ENCODE measurements at places on chromosomes 2 and 18.

- peak; percentile 12 for DNase-seq
Measured at GRCh38 chr2:69720404-69720803, 21.5 kb upstream of the ANXA4 start.

GRCh38 chr2:175167076-175167791 is 769 bp downstream of the ATF2 start:
- DNase-seq, result no peak

DNA sequence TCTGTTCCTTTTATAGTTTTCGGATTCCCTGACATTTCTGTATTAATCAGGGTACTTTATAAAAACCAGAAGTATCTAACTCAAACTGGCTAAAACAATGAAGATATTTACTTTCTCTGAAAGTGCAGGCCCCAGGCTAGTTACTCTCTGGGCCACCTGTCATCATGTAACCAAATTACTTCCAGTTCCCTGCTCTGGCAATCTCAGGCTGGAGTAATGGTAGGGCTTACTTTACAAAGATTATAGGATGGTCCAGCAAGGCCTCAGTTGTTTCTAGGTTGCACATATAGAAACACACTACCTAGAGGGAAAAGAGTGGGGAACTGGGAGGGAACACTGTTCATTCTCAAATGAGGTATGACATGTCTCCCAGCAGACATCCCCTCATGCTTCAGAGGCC is 74.8 kb downstream of the CHST9 start:
- DNase-seq, result no peak

- DNase-seq, result no peak
Measured at GRCh38 chr18:75958683-75959082, 531.2 kb upstream of the SMIM21 start.

GRCh38 chr2:39524061-39524460 is 87.0 kb upstream of the MAP4K3 start:
- DNase-seq, result no peak

DNA sequence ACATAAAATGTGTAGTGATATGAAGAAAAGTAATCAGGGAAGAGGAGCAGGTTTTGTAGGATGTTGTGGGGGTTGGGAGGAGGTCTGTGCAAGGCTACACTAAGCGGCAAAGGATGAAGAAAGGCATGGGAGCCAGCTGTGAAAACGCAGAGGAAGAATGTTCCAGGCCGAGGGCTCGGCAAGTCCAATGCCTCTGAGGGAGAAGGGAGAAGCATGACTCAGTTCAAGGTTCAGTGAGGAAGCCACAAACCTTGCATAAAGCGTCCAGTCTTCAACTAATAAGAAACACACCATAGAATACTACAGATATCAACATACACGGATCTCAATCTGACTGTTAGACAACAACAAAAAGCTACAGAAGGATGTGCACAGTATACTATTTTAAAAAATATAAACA is 16.2 kb downstream of the EPB41L3 start:
- DNase-seq, result no peak

GRCh38 chr2:95275601-95276243 is 1.5 kb downstream of the PROM2 start:
- DNase-seq, result no peak

DNA sequence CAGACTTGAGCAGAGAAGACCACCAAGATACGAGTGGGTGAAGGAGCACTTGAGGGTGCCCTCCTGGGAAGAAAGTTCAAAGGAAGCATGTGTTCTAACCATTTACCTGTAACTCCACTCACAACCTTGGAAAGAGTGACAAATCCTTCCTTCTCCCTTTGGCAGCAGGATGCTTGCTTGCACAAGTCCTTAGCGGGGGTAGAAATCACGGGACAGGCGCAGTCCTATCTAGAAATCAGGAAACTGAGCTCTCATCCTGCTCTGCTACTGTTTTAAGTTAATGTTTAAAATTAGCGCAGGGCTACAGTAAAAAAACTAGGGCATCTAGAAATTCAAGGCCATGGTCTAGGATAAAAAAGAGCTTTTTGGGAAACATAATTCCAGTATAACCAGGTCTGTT is 100.9 kb upstream of the PTPRM start:
- no peak for DNase-seq

DNA sequence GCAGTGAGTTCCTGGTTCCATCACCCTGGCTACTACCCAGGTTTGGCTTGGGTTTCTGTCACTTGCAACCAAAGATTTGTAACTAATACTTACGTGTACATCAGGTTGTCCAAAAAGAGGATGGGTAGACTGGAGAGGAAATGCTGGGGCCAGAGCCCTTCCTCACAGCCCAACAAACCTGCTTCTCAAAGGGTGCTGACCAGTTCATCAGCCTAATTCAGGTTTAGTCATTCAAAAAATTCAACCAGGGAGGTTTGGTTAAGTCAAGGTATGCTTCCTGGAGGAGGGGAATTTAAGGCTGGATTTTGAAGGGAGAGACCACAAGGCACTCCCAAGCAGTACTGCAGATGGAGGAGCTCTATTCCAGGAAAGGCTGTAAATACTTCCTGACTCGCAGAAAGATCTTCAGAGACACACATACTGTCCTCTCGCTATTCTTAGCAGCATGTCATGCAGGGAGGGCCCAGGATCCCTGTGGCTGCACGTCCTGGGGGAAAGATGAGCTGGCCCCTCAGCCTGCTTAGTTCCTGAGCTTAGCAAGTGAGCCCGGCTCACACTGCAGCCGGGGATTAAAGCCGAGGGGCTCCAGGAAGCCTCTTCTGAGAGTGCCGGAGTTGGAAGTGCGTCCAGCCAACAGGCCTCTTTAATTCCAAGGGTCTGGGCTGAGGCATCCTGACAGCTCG is 40.0 kb upstream of the BIN1 start:
- DNase-seq, result no peak

DNA sequence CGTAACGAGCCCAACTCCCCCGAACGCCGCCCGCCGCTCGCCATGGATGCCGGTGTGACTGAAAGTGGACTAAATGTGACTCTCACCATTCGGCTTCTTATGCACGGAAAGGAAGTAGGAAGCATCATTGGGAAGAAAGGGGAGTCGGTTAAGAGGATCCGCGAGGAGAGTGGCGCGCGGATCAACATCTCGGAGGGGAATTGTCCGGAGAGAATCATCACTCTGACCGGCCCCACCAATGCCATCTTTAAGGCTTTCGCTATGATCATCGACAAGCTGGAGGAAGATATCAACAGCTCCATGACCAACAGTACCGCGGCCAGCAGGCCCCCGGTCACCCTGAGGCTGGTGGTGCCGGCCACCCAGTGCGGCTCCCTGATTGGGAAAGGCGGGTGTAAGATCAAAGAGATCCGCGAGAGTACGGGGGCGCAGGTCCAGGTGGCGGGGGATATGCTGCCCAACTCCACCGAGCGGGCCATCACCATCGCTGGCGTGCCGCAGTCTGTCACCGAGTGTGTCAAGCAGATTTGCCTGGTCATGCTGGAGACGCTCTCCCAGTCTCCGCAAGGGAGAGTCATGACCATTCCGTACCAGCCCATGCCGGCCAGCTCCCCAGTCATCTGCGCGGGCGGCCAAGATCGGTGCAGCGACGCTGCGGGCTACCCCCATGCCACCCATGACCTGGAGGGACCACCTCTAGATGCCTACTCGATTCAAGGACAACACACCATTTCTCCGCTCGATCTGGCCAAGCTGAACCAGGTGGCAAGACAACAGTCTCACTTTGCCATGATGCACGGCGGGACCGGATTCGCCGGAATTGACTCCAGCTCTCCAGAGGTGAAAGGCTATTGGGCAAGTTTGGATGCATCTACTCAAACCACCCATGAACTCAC is 673 bp downstream of the PCBP1 start:
- peak; percentile 88 for DNase-seq

GRCh38 chr18:23994361-23994902 is 20.1 kb upstream of the TTC39C start:
- no peak for DNase-seq

- no peak for DNase-seq
Measured at GRCh38 chr2:111204706-111205105, 84.0 kb downstream of the BCL2L11 start.

DNA sequence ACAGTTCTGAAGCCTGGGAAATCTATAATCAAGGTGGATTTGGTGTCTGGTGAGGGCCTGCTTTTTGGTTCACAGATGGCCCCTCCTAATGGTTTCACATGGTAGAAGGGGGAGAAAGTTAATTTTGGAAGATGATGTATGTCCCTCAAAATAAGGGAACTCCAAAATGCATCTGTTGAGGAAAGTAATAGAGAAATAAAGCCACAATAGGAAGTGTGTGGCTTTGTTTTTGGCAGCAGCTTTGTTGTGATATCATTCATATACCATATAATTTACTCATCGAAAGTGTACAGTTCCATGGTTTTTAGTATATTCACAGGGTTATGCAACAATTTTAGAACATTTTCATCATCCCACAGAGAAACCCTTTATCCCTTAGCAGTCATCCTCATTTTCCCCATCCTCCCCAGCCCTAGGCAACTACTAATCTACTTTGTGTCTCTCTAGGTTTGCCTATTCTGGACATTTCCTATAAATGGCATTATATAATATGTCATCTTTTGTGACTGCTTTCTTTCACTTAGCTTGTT is 274.0 kb upstream of the FAM98A start:
- DNase-seq, result no peak

- DNase-seq, result no peak
Measured at GRCh38 chr2:95722131-95722697, 130.4 kb downstream of the TRIM43 start.

DNA sequence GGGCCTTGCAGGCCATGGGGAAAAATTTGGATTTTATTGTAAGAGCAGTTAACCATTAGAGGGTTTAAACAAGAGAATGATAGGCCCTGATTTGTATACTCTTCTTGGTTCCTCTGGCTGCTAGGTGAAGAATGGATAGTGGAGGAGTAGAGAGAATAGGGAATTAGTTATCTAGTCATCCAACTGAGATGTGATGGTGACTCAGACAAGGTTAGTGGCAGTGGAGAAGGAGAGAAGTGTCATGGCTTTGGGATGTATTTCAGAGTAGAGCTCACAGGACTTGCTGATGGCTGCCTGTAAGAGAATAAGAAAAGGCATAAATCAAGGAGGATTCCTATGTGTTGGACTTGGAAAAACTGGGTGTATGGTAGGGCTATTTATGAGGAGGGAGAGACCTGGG is 169.4 kb downstream of the PLCL1 start:
- no peak for DNase-seq

GRCh38 chr2:176178038-176178756 is 10.3 kb upstream of the HOXD1 start:
- no peak for DNase-seq

GRCh38 chr18:28485210-28485801 is 308.4 kb upstream of the CDH2 start:
- DNase-seq, result no peak

GRCh38 chr2:102618452-102619413 is 620 bp upstream of the SLC9A2 start:
- peak; percentile 44 for DNase-seq

DNA sequence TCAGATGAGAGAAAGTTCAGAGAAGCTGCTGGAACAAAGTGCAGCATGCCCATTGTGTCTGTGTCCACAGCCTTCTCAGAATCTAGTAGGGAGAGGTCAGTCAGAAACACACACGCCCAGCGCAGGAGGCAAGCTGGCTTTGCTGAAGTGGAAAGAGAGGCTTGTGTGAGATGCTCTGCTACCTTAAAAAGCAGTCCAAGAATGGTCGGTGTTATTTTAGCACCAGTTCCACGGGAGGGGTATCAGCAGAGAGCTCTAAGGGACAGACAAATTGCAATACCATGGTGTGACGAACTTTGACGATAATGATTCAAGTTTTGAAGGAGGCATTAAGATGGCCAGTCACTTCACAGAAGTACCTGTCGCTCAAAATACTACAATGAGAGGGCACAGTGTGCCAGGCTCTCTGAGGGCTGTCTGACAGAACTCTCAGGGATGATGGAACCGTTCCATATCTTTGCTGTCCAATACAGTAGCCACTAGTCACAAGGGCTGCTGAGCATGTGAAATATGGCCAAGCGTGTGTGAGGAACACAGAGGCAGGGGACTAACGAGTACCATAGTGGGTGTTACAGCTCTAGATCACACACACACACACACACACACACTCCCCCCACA is 237.5 kb upstream of the TMEM200C start:
- no peak for DNase-seq

DNA sequence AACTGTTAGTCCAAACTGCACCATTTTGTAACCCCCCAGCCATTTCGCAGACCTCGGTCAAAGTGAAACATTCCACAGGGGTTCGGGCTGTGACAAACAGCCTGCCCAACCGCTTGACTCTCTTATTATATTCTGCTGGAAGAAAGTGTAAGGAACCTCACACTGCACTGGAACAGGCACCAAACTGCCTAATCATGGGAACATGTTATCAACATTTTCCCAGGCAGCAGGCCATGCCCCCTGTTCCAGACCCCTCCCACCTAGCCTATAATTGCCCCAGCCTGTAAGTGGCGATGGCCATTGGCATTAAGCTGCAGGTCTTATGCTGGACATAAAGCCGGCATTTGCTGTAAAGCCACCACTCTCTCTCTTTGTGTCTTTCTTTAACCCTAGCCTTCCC is 16.9 kb downstream of the LYG2 start:
- no peak for DNase-seq

- no peak for DNase-seq
Measured at GRCh38 chr2:39717067-39717466, 51.4 kb downstream of the TMEM178A start.

DNA sequence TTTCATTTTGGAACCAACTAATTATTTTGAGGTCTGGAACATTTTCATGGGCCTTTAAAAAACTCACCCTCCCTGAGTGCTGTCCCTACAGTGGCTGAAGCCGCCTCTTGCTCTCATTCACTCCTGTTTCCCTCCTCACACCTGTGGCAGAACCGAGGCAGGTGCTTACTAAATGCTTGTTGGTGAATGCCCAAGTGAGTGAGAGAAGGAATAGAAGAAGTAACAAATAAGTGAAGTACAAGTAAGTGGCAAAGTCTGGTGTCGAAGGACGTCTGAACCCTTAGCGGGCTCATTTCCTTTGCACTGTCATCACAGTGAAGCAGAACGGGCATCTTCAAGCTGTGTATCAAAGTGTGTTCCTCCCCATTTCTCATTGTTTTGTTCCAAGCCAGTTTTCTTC is 135.2 kb downstream of the RHBDD1 start:
- no peak for DNase-seq

DNA sequence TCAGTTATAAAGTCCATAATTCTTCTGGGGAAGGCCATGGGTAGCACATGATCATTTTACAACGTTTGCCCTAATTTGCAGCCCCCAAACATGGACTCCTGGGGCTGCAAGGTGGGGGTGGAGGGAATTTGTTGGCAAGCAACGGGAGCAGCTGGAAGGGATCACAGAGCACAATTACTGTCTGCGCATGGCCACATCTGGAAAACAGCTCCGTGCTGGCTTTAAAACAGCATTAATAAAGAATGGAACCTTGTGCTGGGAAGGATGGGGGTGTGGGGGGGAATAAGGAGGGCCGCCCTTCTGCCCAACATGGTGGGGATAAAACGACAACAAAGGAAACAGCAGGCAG is 60.9 kb upstream of the SLC14A2 start:
- DNase-seq, result no peak

GRCh38 chr2:187917535-187917934 is 363.3 kb upstream of the TFPI start:
- DNase-seq, result no peak

- DNase-seq, result no peak
Measured at GRCh38 chr2:213157242-213157641, 5.8 kb upstream of the IKZF2 start.

GRCh38 chr2:185583058-185583816 is 155.4 kb upstream of the FSIP2 start:
- DNase-seq, result no peak

- DNase-seq, result no peak
Measured at GRCh38 chr2:137886083-137886831, 78.0 kb upstream of the HNMT start.

All from erythroblast (primary cell).